GM12865 (cell line): ENCODE measurements at places on chromosomes 12 and 14.

DNA sequence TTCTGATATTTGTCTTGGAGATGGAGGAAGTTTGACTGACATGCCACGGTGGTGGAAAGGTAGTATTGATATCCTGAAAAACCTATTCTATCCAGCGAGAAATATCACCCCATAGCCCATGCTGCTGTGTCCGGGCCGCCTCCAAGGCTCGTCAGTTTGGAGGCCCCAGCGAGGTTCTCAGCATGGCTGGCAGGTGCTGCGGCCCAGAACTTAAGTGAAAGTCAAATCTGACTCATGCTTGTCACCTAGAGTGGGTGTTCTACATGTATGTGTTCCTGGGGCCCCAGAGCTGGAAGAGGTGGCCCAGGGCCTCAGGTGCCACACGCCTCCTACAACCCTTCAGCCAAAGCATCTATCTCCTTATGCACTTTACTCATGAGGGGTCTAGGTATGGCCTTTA lies 92.9 kb downstream of the GCH1 start:
- peak; percentile 55 for DNase-seq

DNA sequence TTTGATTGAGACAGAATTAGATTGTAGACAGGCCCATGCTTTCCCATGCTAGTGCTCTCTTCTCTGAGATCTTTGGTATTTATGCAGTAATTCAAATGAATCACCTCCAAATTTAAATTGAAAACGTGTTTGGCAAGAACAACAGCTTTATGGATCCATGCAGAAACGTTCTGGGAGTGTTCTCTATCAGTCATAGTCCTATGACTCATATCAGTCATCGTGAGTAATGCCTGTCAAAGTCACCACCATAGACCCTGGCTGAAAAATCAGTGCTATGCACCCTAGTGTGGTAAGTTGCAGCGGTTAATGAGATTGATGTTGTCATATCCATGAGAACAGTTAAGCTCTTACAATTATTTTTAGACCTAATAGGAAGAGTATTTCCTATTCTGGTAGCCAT lies 90.1 kb upstream of the FOXG1 start:
- peak; percentile 0 for DNase-seq

- no peak for DNase-seq
Observed at GRCh38 chr12:123941624-123942237, 30.9 kb downstream of the CCDC92 start.

DNA sequence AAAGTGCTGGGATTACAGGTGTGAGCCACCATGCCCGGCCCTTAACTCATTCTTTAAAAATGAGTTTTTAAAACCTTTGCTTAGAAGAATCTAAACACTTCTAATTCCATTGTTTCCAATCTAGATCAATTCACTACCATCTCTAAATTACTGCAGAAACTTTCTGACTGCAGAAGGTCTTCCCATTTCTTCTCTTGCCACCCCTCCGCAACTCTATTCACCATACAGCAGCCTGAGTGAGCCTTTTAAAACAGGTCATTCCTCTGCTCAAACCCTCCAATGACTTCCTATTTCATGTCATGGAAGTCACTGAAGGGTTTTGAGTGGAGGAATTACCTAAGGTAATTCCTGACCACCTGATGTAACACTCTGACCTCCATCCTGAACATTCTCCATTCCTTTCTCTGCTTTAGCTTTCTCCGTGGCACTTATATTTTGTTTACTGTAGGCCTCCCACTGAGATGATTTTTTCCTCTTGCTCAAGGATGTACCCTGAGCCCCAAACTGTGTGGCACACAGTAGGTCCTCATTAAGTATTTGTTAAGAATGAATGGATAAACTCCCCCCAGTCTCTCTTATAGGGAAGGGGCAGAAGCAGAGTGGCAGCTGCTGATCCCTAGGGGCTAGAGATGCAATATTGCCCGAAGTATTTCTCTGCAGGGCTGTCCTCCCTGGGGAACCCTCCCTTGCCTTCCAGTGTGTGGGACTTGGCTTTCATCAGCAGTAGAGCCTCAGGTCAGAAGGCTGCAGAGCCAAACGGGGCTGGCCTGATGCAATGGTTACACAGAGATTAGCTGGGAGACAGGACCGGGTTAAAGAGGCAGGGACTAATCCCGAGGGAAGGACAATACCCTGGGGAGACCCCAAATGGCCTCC lies 1.2 kb downstream of the DDIT3 start:
- DNase-seq: no peak
